ENCODE measurements at places on chromosomes 7 and 10. TPM values are rescaled to one million over a fixed set of nuclear protein-coding genes. Genes with fewer than 3 reads are reported as not detected.

DNA sequence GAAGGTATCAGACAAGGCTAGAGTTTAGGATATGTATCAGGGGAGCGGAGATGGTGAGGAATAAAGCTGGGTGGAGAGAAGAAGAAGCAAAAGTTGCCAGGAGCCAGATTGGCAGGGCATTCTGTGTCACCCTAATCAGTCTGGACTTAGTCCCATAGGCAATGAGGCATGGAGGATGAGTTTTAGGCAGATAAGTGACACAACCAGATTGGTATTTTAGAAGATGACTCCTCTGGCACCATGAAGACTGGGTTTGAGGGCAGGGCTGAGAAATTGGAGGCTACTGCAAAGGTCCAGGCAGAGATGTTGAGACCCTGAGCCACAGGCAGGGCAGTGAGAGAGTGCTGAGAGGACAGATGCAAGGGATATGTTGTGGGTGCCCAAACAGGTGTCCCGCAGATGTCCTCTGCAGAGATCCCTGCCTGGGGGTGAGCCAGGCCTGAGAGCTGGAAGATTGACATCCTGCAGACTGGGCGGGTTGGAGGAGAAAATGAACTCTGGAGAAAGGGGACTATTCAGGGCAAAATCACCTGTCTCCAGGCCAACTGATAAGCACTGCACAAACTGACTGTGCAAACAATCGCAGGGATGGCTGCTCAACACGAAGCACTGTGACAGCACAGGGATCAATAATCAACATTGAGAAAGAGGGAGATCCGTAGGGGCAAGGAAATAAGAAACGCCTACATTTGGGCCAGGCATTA is 11.9 kb upstream of the HABP2 start:
- H3K36me3 ChIP-seq: no peaks in the 10 kb centered on the region
- H3K4me3 ChIP-seq: no peak overlapping the region
- H3K27ac ChIP-seq: no peak overlapping the region
- no peak for DNase-seq
- H3K27me3 ChIP-seq: peaks cover 9% of the 10 kb centered on the region
- no peaks in the 10 kb centered on the region for H3K4me1 ChIP-seq

- H3K36me3 ChIP-seq: no peaks in the 10 kb centered on the region
- no peak overlapping the region for H3K27ac ChIP-seq
- no peak for DNase-seq
- H3K27me3 ChIP-seq: no peaks in the 10 kb centered on the region
Observed at GRCh38 chr10:26378861-26379294, 59.3 kb upstream of the APBB1IP start.

DNA sequence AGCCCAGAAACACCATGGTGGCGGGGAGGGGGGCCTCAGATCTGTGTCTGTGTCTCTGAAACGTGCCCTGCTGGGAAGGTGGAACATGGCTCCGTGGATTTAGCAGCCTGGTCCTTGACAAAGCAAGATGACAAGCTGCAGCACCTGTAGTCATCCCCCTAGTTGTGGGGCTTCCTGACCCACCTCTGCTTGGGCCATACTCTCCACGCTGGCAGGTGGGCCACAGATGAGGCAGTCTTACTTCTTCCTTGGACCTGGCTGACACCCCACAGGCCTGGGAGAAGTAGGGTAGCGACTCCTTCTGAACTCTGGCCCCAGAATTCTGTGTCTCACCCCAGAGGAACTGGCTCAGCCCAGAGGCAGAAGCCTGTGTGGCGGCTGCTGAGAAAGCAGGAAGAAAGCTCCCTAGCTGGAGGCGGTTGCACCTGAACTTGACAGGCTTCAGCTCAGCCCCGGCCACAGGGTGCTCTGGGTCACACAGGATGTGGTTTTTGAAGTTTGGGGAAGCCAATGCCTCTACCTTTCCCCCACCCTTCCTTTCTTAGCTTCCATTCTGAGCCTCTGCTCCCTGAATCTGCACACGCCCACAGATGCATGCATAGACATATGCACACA is 113.9 kb downstream of the ABLIM1 start:
- peak overlapping the region; percentile 91 for H3K27ac ChIP-seq
- H3K27me3 ChIP-seq: no peaks in the 10 kb centered on the region
- peaks cover 85% of the 10 kb centered on the region for H3K4me1 ChIP-seq
- peak overlapping the region; percentile 70 for H3K4me3 ChIP-seq

- no peak overlapping the region for H3K27ac ChIP-seq
- H3K4me1 ChIP-seq: no peaks in the 10 kb centered on the region
- H3K36me3 ChIP-seq: peaks cover 21% of the 10 kb centered on the region
- H3K4me3 ChIP-seq: no peak overlapping the region
- no peaks in the 10 kb centered on the region for H3K27me3 ChIP-seq
- no peak for DNase-seq
Observed at GRCh38 chr7:140342727-140343514, 55.4 kb downstream of the SLC37A3 start.

GRCh38 chr7:130500463-130500862 is 8.6 kb downstream of the MEST start:
- H3K27me3 ChIP-seq: no peaks in the 10 kb centered on the region
- H3K36me3 ChIP-seq: peaks cover 16% of the 10 kb centered on the region
- DNase-seq: no peak
- peaks cover 6% of the 10 kb centered on the region for H3K4me1 ChIP-seq
- H3K4me3 ChIP-seq: no peak overlapping the region

- H3K4me1 ChIP-seq: no peaks in the 10 kb centered on the region
- H3K4me3 ChIP-seq: no peak overlapping the region
- peaks cover 12% of the 10 kb centered on the region for H3K27me3 ChIP-seq
- H3K27ac ChIP-seq: no peak overlapping the region
- DNase-seq: no peak
Observed at GRCh38 chr10:49093922-49094321, 21.4 kb downstream of the VSTM4 start.

GRCh38 chr10:35463878-35464277 is 127.6 kb downstream of the CCNY start:
- no peaks in the 10 kb centered on the region for H3K27me3 ChIP-seq
- H3K4me1 ChIP-seq: peaks cover 50% of the 10 kb centered on the region
- H3K36me3 ChIP-seq: peaks cover 1% of the 10 kb centered on the region

DNA sequence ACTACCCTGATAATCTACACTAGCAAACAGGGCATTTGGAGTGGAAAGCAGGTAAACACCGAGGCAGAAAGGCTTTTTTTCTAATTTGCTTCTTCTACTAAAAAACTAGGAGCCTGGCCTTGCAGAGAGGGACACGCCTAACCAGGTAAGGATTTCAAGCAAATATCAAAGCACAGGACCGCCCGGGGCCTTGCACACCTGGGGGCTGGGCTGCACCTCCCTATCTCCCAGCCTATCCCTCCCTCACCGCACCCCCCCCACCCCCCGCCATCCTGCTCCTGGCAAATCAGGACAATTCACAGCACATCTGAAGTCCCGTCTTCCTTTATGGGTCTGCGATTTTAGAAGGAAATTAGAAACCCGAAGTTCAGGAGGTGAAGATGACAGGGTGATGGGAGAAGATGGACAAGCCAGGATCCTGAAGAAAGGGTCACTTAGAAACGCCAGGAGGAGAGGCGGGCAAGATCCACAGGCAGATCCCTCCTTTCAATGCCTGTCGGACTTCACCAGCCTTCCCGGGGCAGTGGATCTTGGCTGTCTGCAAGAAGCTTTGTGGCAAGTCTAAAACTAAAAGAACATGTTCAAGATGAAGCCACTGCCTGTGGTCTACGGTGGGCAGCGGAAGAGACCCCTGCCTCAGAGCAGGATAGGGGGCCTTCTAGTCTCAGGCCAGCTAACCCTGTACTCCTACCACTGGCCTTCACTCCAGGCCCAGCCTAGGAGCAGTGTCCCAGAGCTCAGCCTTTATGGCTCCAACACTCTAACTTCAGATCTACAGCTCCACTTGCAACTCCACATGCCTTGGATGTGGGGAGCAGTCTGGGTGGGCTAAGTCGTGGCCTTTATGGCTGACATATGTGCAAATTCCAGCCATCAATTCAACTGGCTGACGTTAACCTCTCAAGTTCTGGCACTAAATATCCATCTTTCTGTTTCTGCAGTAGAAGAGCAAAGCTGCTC is 43.9 kb downstream of the TNS3 start:
- no peaks in the 10 kb centered on the region for H3K4me1 ChIP-seq
- no peak overlapping the region for H3K4me3 ChIP-seq
- H3K27me3 ChIP-seq: peaks cover 23% of the 10 kb centered on the region
- H3K36me3 ChIP-seq: no peaks in the 10 kb centered on the region

DNA sequence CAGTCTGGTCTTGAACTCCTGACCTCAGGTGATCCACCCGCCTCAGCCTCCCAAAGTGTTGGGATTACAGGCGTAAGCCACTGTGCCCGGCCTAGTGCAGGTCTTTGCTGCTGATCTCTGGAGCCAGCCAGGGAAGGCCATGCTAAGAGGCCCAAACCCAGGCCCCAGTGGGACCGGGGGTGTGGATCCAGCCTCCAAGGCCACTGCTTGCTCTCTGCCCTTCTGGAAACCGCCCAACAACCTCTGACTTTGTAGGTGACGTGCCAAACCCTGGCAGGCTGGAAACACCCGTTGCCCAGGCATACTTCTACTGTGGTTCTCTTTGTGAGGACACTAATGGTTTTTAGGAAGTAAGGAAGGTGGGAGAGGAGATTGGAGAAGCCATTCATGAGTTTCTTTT is 83.5 kb upstream of the GNA12 start:
- H3K27me3 ChIP-seq: no peaks in the 10 kb centered on the region
- no peak overlapping the region for H3K4me3 ChIP-seq
- H3K27ac ChIP-seq: no peak overlapping the region
- H3K4me1 ChIP-seq: no peaks in the 10 kb centered on the region

DNA sequence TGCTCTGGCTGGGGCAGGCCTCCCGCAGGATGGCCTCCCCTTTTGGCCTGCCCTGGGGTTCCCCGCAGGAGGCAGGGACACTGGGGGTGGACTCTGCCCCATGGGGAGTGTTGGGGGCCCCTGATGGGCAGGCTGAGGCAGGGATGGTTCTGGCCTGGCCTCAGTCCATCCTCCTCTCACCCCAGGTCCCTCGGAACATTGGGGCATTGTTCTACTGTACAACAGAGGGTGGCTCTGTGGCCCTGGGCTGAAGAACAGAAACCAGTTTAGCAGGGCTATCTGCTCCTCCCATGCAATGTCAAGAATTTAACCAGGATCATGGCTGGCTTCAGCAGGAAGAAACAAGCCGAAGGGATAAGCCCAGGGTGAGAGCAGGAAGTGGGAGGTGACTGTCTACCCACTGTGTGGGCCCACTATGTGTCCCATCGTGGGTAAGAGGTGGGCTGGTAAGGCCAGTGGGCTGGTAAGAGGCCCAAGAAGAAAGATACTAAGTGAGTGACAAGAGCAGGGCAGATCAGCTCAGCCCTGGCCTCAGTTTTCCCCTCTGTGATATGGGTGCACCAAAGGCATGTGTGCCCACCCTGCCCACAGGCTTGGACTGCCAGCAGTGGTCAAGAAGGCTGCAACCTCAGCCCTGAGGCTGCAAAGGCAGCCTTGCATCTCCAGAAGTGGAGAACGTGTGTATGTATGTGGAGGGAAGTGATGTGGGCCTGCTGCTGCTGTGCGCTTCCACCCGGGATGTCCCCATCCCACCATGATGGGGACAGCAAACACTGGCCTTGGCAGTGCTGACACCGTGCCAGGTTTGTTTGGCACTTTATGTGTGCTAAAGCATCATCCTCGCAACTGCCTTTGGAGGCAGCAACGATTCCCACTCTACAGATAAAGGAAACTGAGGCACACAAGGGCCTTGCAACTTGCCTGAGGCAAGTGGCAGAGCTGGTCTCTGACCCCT is 138.9 kb downstream of the SH3PXD2A start:
- H3K27me3 ChIP-seq: no peaks in the 10 kb centered on the region
- no peak for DNase-seq
- no peaks in the 10 kb centered on the region for H3K36me3 ChIP-seq
- peaks cover 5% of the 10 kb centered on the region for H3K4me1 ChIP-seq
- no peak overlapping the region for H3K27ac ChIP-seq

DNA sequence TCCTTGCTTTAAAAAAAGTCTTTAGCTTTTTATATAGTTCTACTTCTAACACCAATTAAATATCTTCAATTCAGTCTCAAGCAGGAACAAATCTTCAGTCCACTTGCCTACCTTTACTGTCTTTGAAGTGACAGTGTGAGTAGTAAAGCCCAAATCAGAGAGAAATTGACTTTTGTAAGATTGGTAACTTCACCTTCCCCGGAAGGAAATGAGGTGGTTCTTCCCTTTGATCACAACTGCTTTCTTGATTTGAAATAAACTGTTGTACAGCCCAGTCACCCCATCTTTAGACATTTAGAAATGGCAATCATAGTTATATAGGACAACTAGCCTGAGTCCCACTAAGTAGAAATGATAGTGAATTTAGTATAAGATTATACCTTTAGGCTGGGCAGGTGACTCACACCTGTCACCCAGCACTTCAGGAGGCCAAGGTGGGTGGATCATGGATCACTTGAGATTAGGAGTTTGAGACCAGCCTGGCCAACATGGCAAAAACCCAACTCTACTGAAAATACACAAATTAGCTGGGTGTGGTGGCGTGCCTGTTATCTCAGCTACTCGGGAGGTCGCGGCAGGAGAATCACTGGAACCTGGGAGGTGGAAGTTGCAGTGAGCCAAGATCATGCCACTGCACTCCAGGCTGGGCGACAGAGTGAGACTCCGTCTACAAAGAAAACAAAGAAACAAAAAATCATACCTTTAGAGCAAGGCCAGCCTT is 4.7 kb downstream of the FAS start:
- peaks cover 24% of the 10 kb centered on the region for H3K36me3 ChIP-seq
- peak overlapping the region; percentile 56 for H3K4me3 ChIP-seq
- H3K27me3 ChIP-seq: no peaks in the 10 kb centered on the region
- peak overlapping the region; percentile 73 for H3K27ac ChIP-seq

- H3K36me3 ChIP-seq: peaks cover 6% of the 10 kb centered on the region
- no peak overlapping the region for H3K27ac ChIP-seq
- H3K4me3 ChIP-seq: no peak overlapping the region
- no peaks in the 10 kb centered on the region for H3K27me3 ChIP-seq
Observed at GRCh38 chr10:35025916-35026315, 64.2 kb downstream of the CUL2 start.

DNA sequence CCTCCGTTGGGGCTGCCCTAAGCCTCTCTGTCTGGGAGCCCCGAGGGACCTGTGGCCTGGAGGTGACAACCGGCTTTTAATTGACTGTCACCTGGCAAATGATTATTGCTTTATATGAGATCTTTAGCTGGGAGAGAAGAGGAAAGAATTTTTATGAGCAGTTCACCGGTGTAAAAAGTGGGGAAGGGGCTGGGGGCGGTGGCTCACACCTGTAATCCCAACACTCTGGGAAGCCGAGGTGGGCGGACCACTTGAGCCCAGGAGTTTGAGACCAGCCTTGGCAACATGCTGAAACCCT is 2.6 kb upstream of the COX19 start:
- H3K4me3 ChIP-seq: no peak overlapping the region
- H3K27ac ChIP-seq: no peak overlapping the region
- H3K4me1 ChIP-seq: peaks cover 11% of the 10 kb centered on the region
- peaks cover 8% of the 10 kb centered on the region for H3K36me3 ChIP-seq
- H3K27me3 ChIP-seq: no peaks in the 10 kb centered on the region

GRCh38 chr7:129494041-129494440 is 8.3 kb upstream of the SMKR1 start:
- H3K4me3 ChIP-seq: no peak overlapping the region
- peaks cover 6% of the 10 kb centered on the region for H3K4me1 ChIP-seq
- no peaks in the 10 kb centered on the region for H3K36me3 ChIP-seq
- no peak for DNase-seq
- H3K27me3 ChIP-seq: no peaks in the 10 kb centered on the region

GRCh38 chr7:47322731-47323130 is 259.2 kb downstream of the TNS3 start:
- no peaks in the 10 kb centered on the region for H3K4me1 ChIP-seq
- peaks cover 14% of the 10 kb centered on the region for H3K27me3 ChIP-seq
- no peak overlapping the region for H3K27ac ChIP-seq
- no peak overlapping the region for H3K4me3 ChIP-seq
- no peaks in the 10 kb centered on the region for H3K36me3 ChIP-seq

Gene FEZF1
- total RNA-seq: not detected

Gene LRRC27
- 3.5 TPM for total RNA-seq

Gene LRRC4
- total RNA-seq: not detected

Gene LZTS2
- 10.4 TPM for total RNA-seq

Gene MACC1
- 0.14 TPM for total RNA-seq
